ENCODE measurements at places on chromosomes 7 and 10.

GRCh38 chr10:26242706-26243350 lies 26.3 kb downstream of the GAD2 start:
- DNase-seq, result no peak

DNA sequence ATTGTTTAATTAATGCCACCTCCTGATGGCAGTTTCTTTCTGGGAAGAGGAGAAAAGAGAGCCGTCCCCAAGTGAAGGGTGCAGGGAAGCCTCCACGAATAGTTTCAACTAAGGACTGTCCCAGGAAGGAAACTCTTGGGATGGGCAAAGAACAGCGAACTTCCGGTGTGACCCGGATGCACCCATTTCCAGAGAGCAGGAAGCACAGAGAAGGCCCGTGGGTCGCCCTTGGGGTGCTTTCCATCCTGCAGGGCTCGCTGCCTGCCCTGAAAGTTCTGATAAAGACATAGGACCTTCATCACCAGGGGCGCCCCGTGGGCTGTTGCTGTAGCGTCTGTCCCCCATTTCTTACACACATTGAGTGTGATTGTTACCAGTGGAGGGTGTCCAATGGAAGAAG lies 27.0 kb downstream of the GTF2I start:
- DNase-seq, result no peak

DNA sequence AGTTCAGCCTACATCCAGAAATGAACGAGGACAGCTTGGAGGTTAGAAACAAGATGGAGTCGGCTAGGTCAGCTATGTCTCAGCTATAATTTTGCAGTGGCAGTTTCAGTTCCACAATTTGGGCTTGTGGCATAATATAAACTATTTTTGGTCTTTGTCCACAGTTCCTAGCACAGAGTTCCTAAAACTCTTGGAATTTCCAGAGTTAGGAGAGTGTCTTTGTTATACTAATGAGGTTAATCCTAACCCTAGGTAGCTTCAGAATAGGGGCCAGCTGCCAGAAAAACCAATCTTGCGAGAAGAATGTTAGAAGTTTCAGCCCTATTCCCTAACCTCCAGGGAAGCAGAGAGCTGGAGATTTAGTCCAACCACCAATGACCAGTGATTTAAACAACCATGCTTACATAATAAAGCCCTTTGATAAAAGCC lies 131.9 kb downstream of the AKR1D1 start:
- DNase-seq, result no peak

DNA sequence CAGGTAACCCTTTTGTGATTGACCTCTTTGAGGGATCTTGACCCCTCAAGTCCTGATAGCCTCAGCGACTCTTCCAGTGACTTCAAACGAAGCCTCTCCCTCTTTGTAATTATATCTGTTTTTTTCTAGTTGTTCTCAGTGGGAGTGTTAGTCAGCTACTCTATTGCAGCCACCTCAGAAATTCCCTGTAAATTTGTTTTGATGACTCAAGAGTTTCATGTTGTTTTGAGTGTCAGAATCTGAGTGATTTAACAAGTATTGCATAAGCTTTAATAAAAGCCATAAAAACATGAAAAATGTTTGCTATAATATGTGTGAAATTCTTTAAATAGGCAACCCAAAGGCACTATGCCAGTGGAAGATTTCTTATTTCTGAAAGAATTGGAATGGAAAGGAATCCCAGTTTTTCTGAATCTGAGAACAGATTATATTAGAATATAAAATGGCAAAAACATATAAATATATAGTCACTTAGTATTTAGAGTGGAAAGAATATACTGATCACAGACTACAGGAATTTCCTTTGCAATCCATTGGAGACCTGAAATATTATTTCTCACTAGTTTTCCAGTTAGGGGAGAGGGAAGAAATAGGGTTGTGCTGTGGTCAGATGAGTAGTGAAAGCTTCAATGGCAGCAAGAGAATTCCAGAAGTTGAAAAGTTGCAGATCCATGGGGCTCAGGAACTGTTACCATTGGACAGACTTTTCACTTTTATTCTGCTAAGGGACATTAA lies 94.4 kb upstream of the SEMA3C start:
- peak; percentile 21 for DNase-seq

DNA sequence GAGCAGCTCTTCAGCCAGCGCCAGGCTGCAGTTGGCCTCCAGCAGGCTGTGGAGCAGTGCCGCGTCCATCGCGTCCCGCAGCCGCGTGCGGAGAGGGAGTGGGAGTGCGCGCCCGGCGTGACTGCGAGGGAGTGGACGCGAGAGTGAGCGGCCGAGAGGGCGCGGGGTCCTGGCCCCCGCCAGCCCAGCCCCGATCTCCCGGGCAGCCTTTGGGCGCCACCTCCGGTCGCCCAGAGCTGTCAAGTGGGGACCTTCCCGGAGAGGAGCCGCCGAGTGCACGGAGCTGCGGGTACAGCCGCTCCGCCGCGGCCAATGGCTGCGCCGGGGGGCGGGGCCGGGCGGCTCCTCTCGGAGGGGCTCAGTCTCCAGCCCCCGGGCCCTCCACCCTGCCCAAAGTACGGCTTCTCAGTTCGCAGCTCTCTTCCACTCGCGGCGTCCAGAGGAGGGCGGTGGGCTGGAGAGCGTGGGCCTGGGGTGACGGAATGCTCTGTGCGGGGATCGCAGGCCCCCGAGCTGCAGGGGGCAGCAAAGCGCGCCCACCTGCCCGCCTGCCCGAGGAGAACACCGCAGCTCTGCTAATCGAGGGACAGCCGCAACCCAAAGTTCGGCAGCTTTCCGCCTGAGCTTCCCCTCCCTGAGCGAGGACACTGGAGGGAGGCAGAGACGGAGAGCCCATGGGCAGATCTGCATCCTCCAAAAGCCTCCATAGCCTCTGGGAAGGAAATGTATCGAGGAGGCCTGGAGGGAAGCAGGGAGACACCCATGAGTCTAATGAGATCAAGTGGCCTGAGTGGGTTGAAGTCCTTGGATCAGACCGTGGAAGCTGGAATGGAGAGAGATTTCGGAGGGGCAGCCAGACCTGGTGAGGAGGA lies at the start of gene CRHR2:
Gene CRHR2 (minus strand): TSS at position 245 of the 872 bp plus-strand sequence. CDS start 176 bp downstream, at position 69.
- no peak for DNase-seq

DNA sequence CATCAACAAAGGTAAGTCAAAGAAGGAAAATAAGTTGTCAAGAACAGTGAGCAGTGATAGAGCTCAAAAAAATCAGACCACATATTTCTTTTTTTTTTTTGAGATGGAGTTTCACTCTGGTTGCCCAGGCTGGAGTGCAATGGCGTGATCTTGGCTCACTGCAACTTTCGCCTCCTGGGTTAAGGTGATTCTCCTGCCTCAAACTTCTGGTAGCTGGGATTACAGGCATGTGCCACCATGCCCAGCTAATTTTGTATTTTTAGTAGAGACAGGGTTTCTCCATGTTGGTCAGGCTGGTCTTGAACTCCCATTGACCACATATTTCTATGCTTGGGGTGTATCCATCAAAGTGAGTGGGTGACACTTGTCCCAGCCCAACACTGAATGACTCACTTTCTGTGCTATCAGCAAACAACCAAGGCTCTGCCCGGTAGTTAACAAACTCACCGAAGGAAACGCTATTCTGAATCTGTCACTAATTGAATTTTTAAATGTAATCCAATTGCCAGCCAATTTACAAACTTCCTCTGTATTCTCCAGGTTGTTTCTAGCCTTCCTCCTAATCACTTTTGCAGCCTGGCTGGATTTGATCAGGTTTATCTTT lies 19.6 kb upstream of the SMNDC1 start:
- DNase-seq, result no peak

DNA sequence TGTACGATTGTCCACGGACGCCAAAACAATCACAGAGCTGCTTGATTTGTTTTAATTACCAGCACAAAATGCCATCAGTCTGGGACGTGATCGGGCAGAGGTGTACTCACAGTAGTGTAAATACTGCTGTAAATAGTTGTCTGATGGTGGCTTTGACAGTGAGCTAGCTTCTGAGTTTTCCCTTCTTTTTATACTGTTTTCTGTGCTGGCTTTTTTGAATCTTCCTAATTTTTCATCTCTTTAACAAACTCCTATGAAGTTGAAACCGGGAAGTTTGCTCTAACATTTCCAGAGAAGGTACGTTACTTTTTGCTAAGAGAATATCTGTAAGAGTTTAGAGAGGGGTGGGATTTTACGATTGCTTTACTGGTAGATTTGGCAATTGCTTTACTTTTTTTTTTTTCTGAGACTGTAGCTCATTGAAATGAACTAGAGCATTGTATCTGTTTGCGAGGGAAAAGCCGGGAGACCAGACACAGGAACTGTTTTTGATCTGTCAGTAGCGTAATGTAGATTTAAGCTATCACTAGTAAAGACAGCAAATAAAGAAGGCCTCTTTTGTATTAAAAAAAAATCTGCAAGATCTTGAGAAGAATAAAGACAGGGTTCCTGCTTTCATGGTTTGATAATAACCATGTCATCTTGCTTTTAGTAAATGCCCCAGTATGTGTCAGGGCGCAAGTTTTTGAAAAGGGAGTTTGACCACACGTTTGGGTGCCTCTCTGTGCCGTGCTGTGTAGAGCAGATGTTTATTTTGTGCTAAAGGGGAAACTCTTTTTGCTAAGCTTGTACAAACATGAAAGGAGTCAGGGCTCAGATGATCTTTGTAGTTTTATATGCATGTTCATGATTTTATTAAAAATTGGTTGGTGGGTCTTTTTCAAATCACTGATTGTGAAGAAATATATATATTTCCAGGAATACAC lies 712 bp downstream of the FOXP2 start:
- no peak for DNase-seq
